ENCODE measurements at places on chromosomes 4 and X.

- no peak for DNase-seq
Measured at GRCh38 chr4:54764476-54764875, 106.7 kb downstream of the KIT start.

GRCh38 chrX:40013266-40014195 is 84.2 kb downstream of the BCOR start:
- no peak for DNase-seq

DNA sequence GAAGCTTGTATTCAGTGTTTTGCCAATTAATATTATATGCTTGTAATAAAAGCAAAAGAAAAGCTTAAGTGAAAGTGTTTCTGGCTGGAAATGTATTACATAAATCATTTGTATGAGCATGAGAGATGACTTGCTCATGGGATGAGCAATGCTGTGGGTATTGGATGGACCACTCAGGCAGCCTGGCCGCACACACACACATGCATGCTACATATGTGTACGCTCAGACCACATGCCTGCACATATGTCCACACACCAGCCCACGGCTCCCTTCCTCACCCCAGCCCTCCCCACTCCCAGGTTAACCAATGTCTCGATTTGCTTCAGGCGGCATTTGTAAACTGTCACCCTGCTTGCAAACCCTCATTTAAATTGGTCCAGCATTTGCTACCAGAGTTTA is 55.9 kb downstream of the CPLX1 start:
- no peak for DNase-seq

GRCh38 chr4:4851081-4851480 is 8.4 kb upstream of the MSX1 start:
- DNase-seq = no peak

GRCh38 chr4:16078195-16078760 is 5.5 kb downstream of the PROM1 start:
- no peak for DNase-seq

GRCh38 chrX:97402903-97403302 is 519.2 kb downstream of the RPA4 start:
- DNase-seq = no peak

DNA sequence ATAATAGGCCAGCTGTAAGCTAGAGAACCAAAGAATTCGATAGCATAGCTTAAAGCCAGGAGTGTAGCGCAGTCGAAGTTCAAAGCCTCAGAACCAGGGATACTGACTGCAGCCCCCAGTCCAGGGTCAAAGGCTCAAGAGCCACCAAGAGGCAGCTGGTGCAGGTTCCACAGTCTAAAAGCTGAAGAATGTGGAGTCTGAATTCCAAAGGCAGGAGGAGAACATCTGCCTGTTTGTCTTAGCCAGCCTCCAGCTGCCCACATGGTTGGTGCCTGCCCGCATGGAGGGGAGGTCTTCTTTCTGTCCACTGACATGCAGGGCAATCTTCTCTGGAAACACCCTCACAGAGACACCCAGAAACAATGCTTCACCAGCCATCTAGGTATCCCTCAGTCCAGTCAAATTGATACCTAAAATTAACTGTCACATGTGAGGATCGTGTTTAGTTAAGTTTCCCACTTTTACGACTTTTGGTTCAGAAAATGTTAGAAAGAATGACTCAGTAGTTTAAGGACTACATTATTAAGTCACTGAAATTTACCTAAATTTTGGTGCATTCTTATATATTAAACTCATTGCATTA is 52.8 kb upstream of the RHOH start:
- DNase-seq = no peak

- DNase-seq = no peak
Measured at GRCh38 chr4:76582074-76582816, 147.2 kb downstream of the SHROOM3 start.

GRCh38 chr4:68606240-68606639 is 30.1 kb upstream of the UGT2B17 start:
- no peak for DNase-seq

DNA sequence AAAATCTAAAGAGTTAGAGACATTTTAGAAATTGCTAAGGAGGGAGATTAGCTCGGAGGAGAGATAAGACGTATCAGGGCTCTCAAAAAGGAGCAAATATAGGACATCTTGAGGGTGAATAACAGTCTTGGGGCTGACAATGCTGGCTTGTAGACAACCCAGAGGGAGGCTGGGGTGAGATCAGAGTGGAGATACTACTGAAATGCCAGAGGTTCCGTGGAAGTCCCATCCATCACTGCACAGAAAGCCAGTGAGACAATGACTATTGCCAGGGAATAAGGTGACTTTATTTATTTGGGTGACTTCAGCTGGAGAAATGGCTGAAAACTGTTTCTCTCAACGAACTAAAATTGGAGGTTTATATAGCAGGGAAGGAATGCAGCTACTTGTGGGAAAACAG is 838.1 kb upstream of the AGA start:
- DNase-seq = no peak

GRCh38 chrX:107047622-107048021 is 47.6 kb upstream of the MORC4 start:
- DNase-seq = no peak

- no peak for DNase-seq
Measured at GRCh38 chr4:54575919-54576318, 81.8 kb upstream of the KIT start.

DNA sequence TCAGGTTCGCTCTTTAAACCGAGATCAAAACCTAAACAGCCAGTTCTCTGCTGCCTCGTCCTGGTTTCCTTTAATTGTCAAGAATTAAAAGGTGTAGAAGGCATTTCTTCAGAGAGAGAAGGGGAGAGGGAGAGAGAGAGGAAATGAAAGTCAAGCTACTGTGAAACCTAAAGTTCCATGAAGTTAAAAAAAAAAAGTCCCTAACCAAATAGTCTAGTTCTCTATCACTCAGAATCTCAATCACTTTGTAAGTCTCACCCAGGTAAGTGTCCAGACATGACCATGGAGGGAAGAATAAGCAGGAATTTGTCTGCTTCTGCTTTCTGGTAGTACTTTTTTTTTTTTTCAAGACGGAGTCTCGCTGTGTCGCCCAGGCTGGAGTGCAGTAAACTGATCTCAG is 18.8 kb upstream of the SMIM14 start:
- DNase-seq = peak; percentile 20

DNA sequence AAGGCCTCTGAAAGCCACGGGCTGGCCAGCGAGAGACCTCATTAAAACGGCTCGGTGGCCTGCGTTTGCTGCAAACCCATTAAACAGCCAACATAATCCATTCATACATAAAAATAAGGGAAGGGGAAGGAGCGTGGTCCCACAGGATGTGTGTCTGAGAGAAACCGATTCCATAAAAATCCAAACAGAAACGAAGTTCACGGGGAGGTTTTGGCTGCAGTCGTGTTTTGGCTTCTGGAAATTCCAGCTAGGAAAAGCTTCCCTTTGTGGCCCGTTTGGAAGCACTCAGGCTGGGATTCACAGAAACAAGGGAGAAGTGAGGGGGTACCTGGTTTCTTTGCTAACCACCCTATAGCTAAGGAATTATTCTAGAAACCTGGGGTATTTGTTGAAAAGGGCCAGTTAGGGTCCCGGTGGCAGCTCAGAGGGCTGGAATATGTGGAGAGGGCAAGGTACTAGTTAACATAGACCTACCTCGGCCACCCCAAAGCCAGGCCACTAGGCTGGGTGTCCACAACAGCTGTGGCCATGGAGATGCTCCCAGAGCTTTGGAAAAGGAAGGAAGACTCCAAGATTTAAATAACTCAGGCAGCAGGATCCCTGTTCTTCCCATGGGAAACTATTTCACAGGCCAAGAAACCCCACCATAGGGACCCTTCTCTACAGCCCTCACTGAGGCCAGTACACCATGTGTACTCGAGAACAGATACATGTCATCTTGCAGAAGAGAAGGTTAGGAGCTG is 166.8 kb downstream of the BCOR start:
- no peak for DNase-seq

GRCh38 chr4:85784947-85785346 is 310.0 kb downstream of the ARHGAP24 start:
- no peak for DNase-seq

DNA sequence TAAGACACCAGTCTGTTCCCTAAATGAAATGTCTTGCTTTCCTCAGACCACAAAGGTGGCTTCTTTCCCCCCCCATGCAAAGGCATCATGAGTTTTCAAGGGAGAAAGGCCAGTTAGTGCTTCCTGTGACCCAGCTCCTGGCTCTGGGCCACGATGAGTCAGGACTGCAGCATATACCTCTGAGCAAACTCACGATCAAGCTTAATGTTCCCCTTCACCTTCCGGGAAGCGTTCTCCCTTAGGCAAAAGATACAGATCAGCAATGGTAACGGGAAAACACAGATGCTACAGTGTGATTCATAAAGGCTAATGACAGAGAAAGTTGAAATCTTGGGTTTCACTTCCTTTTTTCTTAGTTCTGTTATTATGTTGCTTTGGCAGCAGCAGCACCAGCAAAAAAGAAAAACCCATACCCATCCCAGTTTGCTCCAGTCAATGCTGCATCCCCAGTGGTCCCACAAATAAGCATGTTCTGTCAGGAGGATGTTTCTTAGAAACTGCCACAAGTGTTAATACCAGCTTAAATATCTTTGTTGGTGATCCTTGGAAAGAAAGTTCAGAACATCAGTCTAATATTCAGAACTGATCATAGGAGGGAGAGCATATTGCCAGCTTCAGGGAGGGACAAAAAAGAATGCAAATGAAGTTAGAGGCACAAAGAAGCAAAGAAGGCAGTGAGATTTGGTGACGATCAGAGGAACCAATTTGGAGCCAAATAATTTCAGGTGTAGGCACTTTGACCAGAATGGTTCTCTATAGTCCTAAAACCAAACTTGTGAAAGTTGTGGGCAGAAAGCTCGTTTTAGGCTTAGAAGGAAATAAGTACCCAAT is 41.2 kb downstream of the LONRF3 start:
- peak; percentile 89 for DNase-seq

- DNase-seq = no peak
Measured at GRCh38 chrX:7985568-7985967, 58.4 kb upstream of the PNPLA4 start.

GRCh38 chr4:105474099-105474518 is 247 bp upstream of the PPA2 start:
- DNase-seq = peak; percentile 94

- DNase-seq = no peak
Measured at GRCh38 chr4:98652996-98653395, 5.4 kb downstream of the TSPAN5 start.

- DNase-seq = no peak
Measured at GRCh38 chr4:7124689-7125442, 57.0 kb upstream of the GRPEL1 start.

- no peak for DNase-seq
Measured at GRCh38 chrX:150049647-150050046, 111.4 kb upstream of the EOLA2 start.

DNA sequence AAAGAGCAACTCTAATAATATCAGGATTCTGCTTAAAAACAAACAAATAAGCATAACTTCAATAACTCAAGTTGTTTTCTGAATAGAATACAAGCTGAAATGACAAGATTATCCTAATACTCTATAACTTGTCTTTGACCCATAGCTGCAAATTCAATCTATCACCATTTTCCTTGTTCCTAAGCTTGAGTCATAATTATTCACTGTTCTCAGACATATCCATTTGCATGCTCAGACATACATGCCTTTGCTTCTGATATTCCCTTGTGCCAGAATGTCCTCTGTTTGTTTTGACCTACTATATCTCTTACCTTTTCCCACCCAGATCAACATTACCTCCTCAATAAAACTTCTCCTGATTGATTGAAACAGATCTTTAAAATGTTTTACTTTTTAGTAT is 109.7 kb downstream of the SNCA start:
- no peak for DNase-seq

DNA sequence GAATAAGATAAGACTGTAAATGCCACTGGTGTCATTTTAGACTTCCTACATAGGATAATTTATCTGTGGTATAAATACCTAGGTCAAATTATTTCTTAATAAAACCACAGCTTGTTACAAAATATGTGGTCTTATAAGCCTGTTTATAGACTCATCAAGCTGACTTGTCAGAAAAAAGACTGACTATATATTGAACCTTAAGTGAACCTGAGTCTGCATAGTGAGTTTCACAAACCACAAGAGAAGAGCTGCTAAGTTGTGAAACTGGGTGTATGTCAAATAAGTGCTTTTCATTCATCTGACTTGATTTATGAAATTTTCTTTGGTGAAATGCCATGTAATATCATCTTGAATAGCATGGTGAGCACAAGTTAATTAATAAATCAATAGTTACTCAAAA is 48.4 kb upstream of the TMPRSS11A start:
- no peak for DNase-seq

- DNase-seq = peak; percentile 98
Measured at GRCh38 chrX:2710041-2710840, 19.1 kb downstream of the CD99 start.

All from suppressor macrophage treated with lipopolysaccharide for 1 hour (primary cell).